CD4-positive, alpha-beta T cell (primary cell): ENCODE measurements at places on chromosomes 13 and 19.
A peak's percentile ranks its signal among the peaks of the same experiment; 100 is the strongest.

DNA sequence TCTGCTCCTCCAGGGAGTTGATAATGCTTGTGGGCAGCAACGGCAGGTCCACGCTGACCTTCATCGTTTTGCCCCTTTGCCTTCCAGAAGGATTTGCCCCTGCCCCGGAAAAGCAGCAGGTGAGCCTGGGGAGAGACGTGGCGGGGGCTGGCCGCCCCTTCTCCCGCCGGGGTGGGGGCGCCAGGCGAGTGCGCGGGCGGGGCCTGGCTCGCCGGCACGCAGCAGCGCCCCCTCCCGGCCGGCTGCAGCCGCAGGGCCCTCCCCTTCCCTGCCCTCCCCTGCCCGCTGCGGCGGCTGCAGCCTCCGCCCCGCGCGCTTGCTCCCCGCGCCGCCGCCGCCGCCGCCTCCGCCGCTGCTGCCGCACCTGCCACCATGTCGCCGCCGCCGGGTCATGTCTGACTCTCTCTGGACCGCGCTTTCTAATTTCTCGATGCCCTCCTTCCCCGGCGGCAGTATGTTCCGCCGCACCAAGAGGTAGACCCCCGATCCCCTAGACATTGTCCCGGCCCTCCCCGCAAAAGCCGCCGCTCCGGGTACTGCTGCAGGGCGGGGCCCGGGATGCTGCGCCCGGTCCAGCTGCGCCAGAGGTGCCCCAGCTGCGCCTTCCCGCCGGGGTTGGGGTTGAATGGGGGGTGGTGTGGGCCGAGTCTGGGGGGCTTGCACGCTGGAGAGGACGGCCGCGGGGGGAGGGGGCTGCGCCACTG, at the start of gene MAST1:
Gene MAST1, plus strand, starts transcription at position 334 of the 704 bp plus-strand sequence. Its CDS starts 58 bp downstream, at position 392.
- no peak for DNase-seq

DNA sequence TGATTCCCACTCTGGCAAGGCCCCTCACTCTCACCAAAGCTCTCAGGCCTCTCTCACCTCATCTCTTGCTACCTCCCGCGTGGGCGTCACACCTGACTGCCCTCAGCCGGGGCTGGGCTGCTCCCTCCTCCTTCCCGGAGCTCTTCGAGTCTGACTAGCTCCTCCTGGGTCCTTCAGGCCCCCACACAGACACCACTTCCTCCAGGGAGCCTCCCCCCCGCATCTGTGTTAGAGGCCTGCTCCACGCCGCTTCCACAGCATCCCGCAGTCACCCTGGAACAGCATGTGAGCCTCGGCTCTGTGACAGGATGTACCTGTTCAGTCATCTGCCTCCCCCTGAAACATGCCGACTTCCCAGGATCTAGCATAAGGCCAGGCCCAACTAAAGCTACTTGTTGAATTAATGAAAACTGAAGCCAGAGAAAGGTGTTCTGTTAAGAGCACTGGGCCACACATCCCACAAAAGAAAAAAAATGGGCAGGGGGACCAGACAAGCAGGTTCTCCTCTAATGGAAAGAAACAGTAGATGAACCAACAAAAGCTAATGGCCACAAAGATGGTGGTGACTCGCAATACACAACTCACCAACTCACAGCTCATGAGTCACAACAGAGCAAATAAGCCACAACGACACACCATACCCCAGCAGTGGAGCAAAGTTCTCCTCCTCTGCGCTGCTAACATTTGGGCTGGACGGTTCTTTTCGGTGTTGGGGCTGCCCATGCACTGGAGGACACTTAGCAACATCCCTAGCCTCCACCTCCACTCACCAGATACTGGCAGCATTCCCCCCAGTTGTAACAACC, 3.0 kb downstream of the PPP6R1 start:
- peak; percentile 64 for DNase-seq

- DNase-seq = no peak
Measured at GRCh38 chr13:45737571-45738017, 35.5 kb downstream of the CBY2 start.

DNA sequence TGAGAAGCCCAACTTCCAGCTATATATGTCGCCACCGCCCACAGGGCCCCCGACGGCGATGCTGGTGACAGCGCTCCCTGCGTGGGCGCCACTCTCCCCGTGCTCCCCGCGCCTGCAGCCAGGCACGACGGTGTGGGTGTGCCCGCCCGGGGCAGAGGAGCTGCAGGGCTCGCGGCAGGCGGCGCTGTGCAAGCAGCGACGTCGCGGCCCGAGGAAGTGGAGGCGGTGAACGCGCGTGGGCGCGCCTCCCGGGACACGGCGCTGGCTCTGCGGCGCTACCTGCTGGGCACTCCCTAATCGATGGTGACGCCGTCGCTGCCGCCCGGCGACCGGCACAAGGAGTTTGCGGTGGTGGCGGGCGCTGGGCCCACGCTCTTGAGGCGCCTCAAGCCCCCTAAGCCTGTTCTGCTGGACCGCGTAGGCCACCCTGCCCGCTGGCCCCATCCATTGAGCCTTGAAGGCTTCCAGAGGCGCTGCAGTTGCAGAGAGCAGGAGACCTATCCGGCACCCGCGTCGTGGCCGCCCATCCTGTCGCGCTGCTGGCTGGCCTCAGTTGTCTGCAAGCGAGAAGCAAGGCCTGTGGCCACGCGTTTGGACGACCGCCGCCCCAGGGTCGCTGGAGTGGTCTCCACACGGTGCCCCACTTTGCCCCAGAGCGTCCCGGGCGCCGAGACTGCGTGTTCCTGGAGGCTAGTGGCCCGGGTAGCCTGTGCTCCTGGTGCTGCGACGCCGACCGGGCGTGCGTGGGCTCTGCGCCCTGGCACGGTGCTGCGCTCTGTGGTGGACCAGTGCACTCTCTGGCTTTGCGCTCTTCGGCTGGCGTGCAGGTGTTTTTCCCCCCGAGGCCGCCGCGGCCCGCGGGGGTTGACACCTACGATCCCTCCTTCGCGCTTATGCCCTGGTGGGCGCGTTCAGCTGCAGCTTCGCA, 23.1 kb downstream of the LRFN3 start:
- peak; percentile 90 for DNase-seq

DNA sequence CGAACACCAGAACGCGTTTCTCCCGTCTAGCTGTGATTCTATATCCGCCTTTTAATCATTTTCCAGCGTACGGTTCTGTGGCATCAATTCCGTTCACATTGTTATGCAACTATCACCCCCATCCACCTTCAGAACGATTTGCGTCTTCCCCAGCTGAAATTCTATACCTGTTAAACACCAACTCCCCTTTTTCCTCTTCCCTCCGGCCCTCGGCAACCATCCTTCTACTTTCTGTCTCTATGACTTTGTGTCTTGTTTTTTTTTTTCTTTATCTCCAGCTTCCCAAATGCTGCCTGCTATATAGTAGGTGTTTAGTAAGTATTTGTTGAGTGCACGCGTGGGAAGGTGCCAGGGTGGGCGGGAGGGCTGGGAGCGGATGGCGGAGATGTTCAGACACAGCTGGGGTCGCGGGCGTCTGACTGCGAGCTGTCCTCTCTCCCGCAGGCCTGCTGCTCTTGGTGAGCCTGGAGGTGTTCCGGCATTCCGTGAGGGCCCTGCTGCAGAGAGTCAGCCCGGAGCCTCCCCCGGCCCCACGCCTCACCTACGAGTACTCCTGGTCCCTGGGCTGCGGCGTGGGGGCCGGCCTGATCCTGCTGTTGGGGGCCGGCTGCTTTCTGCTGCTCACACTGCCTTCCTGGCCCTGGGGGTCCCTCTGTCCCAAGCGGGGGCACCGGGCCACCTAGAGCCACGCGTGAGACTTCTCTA, 20.2 kb downstream of the CACNG6 start:
- no peak for DNase-seq

DNA sequence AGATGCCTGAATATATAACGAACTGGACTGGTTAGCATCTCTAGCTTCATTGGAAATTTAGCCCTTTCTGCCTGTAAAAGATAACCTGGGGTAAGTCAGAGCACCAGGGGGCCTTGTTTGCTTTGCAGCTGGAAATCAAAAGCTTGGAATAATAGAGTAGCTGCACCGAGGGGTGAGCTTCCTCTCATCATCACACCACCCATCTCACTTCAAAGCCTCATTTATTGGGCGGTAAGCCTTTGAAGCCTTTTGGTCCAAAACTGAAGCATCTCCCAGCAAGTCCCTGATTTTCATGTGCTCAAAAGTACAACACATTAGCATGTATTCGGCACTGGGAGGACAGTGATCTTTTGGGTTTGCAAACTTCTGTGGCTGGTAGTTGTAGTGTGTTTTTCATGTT, 405.1 kb downstream of the FOXO1 start:
- no peak for DNase-seq

- DNase-seq = no peak
Measured at GRCh38 chr19:8513036-8513686, 806 bp downstream of the ZNF414 start.

GRCh38 chr13:19845758-19846157, 17.7 kb downstream of the ZMYM5 start:
- no peak for DNase-seq

- peak; percentile 9 for DNase-seq
Measured at GRCh38 chr13:24161010-24161775, 673 bp downstream of the SPATA13 start.

DNA sequence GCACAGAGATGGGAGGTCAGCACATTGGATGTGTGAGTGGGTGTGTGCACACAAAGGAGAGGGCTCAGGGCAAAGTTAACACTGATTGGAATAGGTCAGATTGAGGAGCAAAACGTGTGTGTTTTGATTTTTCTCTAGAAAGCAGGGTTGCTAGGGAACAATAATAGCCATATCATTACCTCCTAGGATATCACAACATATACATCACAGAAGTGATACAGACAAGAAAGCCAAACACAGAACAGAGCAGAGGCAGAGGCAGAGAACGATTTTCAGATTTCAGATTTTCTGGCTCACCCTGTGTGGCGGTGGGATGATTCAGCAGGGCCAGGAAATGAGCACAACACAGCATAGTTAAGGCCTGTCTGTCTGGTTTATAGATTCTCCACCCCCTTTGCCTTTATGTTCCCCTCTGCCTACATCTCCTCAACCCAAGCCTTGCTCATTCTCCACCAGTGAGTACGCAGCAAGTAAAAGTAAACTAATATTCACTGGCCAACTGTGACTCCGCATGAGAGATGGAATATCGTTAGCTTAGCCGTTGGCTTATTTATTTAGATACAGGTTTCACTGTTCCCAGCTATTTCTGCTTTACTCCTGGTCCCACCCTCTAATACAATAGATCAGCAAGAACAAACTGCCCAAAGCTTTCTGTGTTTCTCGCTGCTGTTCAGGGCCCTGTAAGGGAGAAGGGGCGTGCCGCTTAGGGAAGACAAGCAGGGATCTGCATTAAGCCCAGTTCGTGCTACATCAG, 182.7 kb upstream of the TSC22D1 start:
- DNase-seq = no peak

DNA sequence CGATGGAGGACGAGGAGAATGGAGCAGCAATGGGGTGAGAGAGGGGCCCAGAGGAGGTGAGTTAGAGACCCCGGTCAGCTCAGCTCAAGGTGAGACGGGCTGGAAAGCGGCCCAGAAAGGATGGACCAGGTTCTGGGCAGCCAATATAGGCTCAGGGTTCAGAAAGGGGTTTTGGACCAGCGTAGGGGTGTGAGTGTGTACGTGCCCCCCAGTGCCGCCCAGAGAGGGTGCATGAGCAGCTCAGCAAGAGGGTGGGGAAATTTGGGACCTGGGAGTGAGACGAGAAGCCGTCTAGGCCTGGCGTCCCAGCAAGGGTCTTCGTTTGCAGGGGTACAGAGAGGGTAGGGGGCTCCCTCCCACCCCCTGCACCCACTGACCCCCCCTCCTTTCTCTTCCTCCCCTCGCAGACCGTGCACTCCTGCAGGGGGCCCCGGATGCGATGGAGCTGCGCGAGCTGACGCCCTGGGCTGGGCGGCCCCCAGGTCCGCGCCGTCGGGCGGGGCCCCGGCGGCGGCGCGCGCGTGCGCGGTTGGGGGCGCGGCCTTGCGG, 12.1 kb downstream of the FUT6 start:
- DNase-seq = no peak

DNA sequence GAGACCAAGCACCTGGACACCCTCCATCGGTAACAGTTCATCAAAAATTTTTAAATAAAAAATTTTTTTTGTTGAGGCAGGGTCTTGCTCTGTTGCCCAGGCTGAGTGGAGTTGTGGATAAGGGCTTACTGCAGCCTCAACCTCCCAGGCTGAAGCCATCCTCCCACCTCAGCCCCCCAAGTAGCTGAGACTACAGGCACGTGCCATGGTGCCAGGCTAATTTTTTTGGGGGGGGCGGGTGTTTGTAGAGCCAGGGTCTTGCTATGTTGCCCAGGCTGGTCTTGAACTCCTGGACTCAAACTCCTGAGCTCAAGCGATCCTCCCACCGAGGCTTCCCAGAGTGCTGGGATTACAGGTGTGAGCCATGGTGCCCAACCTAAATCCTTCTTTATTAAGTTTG, 4.7 kb downstream of the LGALS7B start:
- no peak for DNase-seq

DNA sequence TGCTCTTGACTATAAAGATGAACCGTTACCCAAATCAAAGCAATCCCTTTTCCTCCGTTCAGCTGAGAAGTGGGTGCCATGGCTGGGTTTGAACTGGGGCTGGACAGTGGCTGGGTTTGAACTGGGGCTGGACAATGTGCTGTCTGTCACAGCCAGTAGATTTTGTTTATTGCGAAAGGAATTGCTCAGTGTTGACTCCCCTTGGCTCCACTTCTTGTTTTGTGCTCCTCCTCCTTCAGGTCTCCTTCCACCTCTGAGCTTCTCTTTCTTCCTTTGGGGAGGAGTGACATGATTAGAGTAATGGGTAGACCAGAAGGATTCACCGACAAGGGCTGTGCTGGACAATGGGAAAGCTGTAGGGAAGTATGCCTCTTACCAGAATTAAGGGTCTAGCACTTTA, 19.4 kb upstream of the MBNL2 start:
- no peak for DNase-seq

- DNase-seq = no peak
Measured at GRCh38 chr19:8149261-8150094, at the start of gene FBN3. TSS of gene FBN3 (minus strand) at chr19:8149592. CDS start at chr19:8147480, 2,112 bp downstream.

DNA sequence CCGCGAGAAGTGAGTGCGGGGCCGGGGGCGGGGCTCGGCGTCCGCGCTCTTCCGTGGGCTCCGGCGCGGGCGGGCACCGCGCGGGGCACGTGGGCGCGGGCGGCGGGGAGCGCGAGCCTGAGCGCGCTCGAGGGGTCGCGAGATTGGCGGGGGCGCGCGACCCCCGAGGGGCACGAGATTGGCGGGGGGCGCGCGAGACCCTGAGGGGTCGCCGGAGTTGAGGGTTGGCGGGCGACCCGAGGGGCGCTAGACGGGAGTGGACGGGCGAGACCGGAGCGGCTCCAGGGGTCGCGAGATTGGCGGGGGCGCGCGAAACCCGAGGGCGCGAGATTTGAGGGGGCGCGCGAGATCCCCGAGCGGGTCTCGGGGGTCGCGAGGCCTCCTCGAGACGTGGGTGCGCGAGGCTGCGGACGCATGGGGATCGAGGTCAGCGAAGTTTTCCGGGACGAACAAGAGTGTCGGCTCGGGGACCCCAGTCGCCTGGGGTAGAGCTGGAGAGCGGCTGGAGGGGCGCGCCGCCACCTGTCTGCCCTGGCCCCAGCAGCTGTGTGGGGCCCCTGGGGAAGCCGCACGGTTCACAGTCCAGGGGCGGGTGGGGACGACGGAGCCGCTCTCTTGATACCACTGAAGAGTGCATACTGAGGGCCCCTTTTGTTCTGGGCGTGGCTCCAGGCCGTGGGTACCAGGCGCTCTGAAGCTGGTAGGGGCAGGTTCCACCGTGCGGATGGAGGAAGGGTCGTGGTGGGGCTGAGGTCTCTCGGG, 682 bp downstream of the SSBP4 start:
- peak; percentile 69 for DNase-seq
